ENCODE measurements at places on chromosomes 12 and 14.

GRCh38 chr12:75483431-75483830, 2.9 kb downstream of the GLIPR1 start:
- no peak for DNase-seq

DNA sequence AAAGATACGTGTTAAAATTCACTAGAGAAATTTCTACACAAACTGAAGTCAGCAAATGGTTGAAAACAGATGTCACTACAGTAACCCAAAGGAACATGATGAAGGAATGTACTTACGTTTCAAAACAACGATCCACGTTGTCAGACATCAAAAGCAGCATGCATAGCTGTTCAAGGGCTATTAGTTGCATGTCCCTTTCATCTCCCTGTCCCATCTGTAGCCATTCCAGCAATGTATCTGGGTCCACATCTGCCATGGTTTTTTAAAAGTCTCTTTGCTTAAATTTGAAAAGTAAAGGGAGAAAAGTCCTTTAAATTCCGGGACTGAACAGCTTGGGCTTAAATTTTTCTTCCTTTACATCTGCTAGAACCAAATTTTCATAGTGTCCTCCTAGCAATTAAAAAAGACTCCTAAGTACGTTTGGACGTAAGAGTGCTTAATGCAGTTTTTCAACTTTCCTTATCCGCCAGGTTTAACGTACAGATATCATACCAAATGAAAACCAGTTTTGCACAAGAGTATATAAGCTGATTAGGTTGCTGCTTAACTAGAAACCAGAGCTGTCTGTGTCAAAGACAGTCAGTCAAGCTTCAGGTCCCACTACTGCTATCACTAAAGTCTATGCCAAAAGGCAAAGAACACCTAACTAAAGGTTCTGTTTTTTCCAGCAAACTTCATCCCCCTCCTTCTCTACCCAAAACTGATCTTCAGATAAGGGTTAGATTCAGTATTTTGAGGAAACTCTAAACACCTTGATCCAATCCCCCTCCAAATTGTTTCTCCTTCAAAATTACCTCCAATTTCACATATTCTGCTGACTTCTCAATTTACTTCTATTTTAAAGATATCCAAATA, 1.7 kb downstream of the HECTD1 start:
- DNase-seq, result peak; percentile 21

DNA sequence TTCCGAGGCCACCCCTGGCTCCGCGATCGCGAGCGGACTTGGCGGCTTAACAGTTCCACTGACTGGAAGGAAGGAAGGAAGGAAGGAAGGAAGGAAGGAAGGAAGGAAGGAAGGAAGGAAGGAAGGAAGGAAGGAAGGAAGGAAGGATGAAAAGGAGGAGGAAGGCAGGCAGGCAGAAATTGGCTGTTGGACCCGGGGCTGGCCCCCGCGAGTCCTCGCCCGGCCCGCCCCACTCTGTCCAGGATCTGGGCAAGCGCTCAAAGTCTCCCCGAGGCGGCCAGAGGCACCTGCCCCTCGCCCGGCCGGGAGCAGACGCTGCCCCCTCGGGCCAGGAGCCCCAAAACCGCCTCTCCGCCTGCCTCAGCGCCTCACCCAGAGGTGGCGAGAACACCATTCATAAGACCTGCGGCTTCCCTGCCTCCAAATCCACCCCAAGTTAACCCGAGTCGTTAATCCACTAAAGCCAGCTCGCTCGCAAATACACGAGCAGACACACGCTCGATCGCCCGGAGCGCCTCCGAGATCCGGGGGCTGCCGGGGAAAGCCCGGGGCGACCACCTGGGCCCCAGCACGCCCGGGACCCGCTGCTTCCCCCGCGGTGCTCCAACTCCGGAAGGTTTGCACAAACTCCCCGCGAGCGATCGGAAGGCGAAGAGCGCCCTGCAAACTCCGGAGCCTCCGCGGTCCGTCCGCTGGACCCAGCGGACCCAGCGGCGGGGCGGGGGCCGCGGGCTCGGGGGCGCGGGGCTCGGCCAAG, 844 bp downstream of the DPF3 start:
- peak; percentile 73 for DNase-seq

DNA sequence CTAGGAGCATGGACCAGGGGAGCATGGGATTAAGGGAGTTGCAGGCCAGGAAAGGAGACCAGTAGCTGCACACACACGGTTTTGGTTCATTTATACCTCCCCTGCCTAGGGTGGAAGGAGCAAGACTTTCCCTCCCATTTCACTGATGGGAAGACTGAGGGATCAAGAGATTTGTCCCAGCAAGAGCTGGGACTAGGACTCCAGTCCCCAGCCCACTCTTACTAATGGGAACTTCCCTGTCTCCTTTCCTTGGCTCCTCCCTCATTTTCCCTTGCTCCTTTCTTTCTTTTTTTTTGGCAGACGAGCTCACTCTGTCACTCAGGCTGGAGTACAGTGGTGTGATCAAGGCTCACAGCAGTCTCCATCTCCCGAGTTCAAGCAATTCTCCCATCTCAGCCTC, 13.0 kb downstream of the SCNN1A start:
- DNase-seq, result no peak

DNA sequence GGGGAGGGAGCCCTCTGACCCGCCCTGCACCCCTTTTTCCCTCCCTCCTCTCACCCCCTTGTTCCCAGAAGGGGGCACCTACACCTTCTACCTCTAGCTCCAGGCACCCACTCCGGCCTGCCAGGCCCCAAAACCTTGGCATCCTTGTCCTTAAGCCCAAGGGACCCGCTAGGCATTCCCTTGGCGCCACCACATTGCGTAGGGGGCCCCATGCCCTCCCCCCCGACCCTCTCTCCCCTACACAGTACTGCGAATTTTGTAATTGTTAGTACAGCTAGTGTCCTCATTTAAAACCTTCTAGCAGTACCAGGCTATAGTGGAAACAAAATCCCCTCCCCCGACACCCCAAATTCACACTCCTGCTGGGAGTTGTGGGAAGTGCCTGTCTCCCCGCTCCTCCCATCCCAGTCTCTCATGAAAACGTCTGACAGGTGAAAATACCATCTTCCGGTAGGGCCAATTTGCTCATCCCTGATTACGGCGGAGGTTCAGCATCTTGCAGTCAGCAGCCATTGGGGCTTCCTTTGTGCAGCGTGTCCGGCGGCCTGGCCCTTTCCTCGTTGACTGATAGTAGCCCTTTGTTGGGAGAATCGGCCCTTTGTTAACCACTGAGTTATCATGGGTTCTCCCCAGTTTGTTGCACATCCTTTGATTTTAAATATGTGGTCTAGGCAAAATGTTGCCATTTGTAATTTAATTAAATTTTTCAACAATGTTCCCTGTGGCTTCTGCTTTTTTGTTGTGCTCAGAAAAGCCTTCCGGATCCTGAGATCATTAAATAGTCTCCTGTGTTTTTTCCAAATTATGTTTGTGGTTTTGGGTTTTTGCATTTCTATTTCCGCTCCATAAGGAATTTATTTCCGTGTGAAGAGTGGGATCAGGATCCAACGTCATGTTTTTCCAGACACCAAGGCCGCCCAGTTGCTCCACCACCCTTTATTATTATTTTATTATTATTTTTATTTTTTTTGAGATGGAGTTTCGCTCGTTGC, 7.9 kb upstream of the CEP170B start:
- no peak for DNase-seq

DNA sequence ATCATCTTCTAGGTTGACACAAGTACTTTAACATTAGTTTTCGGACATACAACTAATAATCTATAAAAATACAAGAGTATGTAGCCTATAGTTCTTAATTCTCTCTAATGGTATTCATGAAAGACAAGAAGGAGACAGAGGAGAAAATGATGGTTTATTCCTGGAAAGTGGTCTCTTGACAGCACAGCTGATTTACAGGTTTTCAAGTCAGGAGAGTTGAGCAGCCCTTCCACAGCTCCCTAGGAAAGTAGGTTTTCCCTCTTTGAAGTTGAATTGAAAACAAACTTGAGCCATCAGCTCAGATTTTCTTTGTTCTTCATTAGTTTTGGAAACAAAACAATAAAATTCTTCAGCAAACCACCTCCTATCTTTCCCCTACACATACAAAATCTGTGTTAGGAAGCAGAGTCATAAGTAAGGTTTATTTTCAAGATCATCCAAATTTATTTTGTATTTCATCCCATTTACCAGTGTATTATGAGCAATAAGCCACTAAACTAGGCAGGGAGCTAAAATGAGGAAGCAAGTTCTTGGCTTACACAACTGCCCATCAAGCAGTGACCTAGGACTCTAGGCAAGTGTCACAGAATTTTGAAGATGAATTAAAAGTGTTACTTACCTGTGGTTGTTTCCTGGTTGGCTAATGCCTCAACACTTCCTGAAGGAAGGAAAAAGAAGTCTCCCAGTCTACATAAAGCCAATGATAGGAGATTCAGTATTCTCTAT, 357.0 kb downstream of the BCAT1 start:
- no peak for DNase-seq

DNA sequence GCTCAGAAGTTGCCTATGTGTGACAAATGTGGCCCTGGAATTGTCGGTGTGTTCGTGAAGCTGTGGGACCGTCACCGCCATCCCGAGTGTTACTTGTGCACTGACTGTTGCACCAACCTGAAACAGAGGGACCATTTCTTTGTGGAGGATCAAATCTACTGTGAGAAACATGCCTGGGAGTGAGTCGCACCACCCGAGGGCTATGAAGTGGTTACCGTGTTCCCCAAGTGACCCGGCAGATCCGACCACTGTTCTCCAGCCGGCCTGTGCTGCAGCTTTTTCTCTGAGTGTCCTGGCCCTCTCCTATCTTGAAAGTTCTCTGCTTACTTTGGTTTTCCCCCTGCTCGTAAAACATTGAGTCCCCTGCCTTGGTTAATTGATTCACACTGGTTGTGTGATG, 65.3 kb downstream of the VCPKMT start:
- no peak for DNase-seq

GRCh38 chr14:21244544-21244943, 24.7 kb downstream of the HNRNPC start:
- DNase-seq, result no peak

Data from SK-N-SH (cell line).